ENCODE measurements at places on chromosomes 6 and 20.

GRCh38 chr6:133958791-133959190 lies 5.8 kb downstream of the TBPL1 start:
- no peak for DNase-seq

DNA sequence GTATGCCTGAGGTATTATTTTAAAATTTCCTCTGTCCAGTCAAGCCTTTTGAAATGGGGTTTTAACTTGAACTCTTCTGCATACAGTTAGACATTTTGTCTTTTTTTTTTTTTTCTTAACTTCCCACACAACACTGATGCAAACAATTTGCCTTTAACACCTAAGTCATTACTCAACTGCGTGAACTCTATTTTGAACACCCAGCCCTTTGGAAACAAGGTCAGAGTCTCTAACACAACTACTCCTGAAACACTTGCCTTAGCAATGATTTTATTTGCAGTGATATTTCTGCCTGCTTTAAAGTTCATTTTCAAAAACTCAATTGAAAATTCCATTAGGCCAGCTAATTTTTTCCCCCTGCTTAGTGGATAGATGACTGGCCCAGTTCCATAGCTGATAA lies 24.2 kb downstream of the GLYATL3 start:
- no peak for DNase-seq

- DNase-seq = no peak
These were observed 363.5 kb downstream of the SYNE1 start for GRCh38 chr6:152273638-152274037.

DNA sequence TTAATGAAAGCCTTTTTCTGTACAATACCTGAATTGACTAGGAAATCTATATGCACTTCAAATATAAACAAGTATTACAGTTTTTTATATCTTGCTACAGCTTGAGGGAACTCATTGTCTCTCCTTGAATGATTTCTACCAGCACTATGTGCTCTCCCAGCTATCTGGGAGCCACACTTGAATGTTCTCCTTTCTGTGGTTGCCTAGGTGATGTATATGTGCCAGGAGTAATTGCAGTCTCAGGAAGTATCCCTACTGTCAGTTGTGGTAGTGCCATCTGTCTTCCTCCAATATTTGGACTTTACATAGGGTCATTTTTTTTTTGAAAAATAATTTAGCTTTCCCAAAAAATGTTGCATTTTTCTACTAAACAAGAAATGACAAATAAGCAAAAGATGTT lies 288.0 kb upstream of the PLCB4 start:
- DNase-seq = no peak

DNA sequence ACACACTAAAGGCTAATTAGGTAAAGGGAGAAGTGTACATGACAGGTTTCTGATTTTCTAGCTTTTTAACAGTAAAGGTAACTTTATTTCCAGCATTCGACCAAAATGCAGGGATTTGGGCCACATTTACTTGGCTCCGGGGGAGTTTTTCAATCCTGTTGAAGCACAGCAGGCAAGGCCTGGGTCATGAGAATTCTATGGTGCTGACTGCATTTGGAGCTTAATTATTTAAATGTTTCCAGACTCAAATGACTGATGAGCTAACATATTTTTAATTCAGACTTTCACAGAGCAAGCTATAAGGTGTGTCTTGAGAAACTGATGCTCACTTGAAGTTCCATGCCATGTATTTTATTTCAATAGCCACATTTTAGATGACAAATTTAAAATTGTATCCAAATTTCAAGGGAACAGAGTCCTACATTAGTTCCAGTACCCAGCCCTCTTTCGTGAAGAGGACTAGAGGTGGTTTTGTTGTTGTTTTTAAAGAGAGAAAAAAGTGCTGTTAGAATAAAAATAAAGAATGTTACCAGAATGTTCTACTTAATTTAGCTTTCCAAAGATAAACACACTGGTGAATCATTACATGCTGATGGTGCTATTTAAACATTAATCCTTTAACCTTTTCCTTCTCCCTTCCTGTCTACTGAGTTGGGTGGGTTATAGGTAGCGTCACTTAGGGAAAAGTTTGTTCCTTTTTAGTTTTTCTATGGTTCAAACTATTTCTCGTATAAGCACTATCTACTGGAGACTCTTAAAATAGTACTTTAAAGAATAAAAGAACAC lies 82.3 kb upstream of the PHACTR2 start:
- DNase-seq = no peak

GRCh38 chr20:35025116-35025515 lies 67.5 kb downstream of the TRPC4AP start:
- DNase-seq = no peak

GRCh38 chr20:1280195-1281102 lies 14.4 kb downstream of the SNPH start:
- no peak for DNase-seq

DNA sequence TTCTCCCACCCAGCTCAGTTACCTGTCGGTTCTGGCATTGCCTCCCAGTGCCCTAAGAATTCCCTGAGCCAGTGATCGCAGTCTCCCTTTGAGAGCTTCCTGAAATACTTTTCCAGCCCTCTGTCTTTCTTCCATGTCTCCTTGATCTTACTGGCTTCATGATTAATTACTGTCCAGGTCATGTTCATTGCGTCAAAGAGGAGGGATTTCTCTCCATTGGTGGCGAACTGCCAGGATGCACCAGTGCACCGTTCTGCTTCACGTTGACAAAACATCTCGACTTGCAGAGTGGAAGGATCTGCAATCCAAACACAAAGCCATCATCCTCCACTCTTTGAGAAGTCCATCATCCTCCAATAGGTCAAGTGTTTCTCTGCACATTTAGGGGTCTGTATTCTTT lies 8.6 kb downstream of the RAET1E start:
- no peak for DNase-seq

GRCh38 chr20:52035498-52035897 lies 156.1 kb downstream of the ZFP64 start:
- no peak for DNase-seq

DNA sequence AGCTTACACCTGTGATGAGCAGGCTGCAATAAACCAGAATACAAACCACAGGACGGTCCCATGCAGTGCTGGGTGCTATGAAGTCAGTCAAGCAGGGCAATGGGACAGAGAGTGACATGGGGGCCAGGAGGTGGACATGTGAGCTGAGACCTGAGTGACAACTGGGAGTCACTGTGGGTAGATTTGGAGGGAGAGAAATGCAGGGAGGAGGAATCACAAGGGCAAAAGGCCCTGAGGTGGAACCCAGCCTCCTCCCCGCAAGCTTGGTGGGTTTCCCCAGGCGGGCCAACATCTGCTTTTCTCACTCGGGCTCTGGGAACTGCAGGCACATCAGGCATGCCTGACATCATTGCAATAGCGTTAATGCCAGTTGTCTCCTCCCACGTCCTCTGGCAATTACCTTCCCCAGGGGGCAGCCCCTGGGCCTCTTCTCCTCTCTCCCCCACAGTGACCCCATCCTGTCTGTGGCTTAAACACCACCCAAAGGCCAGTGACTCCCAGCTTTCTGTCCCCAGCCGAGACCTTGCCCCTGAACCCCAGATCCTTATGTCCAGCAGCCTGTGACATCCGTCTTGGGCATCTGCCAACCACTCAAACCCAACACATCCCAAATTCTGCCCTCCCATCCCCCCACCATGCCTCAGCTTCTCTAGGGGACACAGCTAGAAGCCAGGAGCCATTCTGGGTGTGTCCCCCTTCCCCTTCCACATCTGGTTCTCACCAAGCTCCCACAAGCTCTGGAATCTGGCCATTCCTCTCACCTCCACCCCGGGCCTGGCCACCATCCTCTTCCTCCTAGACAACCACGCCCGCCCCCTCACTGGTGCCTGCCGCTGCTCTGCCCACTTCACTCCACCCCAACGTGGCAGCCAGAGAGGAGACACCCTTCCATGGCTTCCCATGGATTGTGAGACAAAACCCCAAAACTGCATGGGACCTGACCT lies 28.2 kb downstream of the PDRG1 start:
- no peak for DNase-seq

DNA sequence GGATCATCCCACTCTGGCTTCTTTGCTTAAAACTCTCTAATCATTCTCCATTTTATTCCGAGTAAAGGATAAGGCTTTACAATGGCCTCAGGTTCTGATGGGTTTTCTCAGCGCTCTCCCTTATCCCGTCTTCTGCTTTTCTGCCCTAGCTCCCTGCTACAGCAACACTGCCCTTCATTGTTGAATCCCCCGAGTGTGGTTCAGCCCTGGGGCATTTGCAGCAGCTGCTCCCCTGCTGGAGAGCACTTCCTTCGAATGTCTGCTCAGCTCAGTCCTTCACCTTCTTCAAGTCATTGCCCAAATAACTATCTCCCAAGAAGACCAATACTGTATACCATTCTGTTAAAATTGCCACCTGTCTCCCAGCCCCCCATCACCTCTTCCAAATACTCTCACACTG lies 111.8 kb downstream of the TBXT start:
- no peak for DNase-seq

DNA sequence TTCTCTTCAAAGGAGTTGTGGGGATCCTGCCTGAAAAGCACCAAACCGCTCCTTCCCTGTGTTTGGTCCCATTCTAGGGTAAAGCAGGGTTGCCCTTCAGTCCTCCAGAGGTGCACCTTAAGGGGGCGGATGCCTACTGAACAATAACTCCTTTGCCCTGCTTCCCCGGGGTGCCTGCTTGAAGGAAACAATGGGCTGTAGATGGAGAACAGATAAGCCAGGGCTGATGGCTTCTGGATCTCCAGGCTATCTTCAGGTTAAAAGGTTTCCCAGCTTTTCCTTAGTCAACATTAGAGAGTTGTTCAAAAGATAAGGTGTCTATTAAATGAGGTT lies 5.4 kb upstream of the PRDM1 start:
- DNase-seq = no peak

DNA sequence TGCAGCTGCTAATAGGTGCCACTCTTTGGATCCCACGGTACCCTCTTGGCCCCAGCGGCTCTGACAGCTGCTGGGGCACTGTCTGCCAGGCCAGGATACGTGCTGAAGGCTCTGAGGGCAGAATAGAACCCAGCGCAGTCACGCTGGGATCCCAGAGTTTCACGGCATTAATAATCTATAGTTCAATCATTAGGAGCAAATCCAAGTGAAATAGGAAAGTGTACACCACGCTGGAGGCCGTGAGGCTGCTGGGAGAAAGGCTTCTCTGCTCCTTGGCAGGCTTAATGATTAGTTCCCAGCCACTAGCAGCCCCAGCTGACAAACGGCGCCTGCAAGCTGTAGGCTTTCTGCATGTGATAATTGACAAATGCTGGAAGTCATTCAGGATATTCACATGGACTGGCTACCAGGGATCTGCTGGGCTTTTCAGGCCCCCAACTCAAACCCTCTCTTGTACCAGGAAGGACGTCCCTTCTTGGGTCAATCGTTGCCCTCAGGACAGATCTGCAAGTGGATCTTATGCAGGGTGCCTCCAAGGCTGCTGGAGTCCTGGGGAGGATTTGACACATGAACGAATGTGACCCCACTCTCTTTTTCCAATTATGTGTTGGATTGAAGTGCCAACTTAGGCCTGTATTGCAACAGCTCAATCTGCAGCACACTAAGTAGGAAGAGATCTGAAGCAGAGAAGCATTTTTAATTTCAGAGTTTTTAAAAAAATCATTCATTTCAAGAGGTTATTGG lies 50.1 kb upstream of the INSM1 start:
- DNase-seq = no peak

DNA sequence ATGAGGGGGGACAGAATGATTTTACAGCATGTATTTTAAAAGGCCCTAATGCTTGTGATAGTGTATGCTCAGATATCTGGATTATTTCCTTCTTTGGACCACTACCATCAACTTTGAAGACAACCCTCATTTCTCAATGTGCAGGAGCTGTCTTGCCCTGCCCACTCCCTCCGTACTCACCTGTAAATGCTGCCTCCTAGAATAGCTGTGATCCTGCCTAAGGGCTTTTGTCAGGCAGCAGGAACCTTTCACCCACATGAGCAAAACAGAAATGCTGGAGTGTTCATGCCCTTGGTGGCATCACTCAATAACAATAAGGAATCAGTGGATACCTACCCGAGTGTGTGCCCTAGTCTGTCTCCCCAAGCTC lies 723.6 kb upstream of the FLRT3 start:
- no peak for DNase-seq

- no peak for DNase-seq
These were observed 26.3 kb upstream of the UBR2 start for GRCh38 chr6:42537536-42537935.

DNA sequence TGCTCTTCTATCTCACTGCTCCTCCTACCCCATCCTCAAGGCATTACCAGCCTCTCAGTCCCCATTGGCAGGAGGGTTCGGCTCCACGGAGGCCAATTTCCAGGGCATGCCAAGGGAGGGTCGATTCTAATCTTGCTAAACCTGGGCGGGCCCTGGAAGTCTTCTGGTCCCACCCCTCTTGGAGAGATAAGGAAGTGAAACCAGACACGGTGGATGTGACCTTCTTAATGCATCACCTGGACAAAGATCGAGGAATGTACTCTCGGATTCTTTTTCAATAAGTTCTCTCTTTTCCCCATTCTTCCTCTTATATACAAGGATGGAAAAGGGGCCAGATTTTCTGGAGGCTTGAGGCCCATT lies 112.2 kb upstream of the ARMC2 start:
- DNase-seq = no peak

- DNase-seq = peak; percentile 73
These were observed 4.8 kb upstream of the TRIM40 start for GRCh38 chr6:30130887-30131862.

- no peak for DNase-seq
These were observed 146.0 kb upstream of the RAB32 start for GRCh38 chr6:146397638-146398037.

- no peak for DNase-seq
These were observed 9.2 kb upstream of the PRSS16 start for GRCh38 chr6:27238010-27238983.

- no peak for DNase-seq
These were observed 228.1 kb downstream of the PAX1 start for GRCh38 chr20:21933526-21933925.

- DNase-seq = no peak
These were observed 32.6 kb downstream of the SERPINB1 start for GRCh38 chr6:2809015-2809414.

- DNase-seq = no peak
These were observed 90.9 kb downstream of the GJA10 start for GRCh38 chr6:89984926-89985750.

DNA sequence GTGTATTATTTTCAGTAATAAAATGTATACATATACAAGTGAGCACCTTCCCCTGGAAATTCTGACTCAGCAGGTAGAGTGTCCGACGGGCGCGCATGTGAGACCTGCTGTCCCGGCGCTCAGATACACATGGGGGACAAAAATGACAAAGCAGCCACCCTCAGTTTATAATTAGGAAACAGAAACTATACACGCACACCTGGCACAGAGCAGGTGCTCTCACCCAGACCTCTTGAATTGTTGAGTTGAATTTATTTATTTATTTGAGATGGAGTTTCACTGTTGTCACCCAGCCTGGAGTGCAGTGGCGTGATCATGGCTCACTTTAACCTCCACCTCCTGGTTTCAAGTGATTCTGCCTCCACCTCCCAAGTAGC lies 180.4 kb downstream of the ZDHHC14 start:
- no peak for DNase-seq

DNA sequence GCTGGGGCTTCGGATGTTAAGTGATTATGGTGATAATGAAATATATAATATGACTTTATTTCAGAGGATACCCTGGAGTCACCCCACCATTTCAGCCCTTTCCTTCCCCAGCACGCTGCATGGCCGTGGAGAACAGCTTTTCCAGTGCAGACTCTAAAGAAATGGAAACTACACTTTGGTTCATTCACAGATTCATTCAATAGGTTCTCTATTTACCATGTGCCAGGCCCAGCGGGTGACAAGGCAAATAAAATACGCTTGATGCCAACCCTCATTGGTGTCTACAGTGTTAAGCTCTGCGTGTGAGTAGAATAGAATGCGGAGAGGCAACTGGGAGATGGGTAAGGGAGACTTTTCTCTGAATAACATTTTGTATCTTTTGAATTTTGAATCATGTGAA lies 89.7 kb downstream of the TCP11 start:
- DNase-seq = no peak

- no peak for DNase-seq
These were observed 56.7 kb upstream of the SAYSD1 start for GRCh38 chr6:39171489-39172376.
